ENCODE measurements at places on chromosomes 3 and 15. TPM values are rescaled to one million over a fixed set of nuclear protein-coding genes. Genes with fewer than 3 reads are reported as not detected.

GRCh38 chr15:93049914-93050578 is 39.0 kb downstream of the RGMA start:
- DNase-seq, result no peak

The ADAMTS7 gene
- 34.1 TPM for polyA plus RNA-seq

DNA sequence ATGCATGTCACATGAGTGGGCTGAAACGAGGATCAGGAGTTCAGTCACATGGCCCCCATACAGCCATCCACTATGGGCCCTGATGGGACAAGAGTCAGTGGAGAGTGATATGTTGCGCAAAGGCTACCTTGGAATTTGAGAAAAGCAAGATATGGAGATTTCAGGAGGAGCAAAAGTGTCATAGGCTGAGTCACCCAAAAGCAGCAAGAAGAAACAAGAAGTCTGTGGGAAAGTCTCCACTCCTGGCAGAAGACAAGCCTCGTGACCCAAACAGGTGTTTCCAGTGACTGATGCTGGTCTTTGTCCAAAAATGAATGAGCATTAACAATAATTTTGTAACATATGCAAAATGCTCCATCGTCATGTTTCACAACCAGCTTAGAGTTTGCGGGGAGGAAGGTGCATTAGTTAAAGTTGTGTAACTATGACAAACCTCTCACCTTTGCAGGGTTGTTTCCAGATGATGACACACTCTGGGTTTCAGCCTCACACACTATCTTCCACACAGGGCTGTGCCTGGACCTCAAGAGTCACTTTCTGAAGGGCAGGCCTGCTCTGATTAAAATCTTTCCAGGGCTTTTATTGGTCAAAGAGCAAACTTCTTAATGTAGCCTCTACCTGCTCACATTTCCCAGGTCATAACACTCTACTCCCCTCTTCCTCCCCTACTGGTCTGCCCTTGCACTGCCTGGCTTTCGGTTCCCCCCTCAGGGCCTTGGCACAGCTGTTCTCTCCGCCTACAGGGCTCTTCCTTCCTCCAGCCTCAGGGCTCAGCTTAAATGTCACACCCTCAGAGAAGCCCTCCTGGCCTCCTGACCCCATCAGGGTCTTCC is 3.9 kb upstream of the DNASE1L3 start:
- DNase-seq, result no peak

DNA sequence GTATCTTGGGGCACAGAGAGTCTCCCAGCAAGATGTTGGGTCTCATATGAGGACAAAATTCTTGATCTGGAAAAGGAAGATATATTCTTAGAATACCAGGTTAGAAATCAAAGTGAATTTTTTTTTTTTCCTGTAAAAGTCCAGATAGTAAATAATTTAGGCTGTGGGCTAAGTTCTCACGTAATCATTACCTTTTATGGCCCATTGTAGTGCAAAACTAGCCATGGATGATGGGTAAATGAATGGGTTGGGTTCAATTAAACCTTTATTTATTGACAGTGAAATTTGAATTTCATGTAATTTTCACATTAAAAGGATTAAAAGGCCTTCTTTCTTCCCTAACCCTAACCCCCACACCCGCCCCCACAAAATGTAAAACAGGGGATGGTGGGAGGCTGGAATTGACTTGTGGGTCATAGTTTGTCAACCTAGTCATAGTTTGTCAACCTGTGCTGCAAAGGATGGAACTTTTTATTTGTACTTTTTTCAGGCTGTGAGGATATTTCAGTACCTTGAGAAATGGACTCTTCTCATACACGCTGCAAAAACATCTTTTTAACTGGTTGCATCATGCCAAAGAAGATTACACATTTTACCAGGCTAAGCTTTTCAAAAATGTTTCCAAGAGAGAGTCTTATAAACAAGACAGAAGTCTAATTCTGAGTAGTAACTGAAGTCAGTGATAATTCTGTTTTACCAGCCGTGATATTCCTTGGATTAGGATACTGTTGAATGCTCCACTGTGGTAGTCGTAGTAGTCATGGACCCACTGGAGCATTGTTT is 138.8 kb downstream of the AKAP13 start:
- no peak for DNase-seq

GRCh38 chr3:149969940-149970715 is 567 bp downstream of the PFN2 start:
- peak; percentile 94 for DNase-seq

The ADAMTSL3 gene
- polyA plus RNA-seq, result 25.2 TPM

- DNase-seq, result no peak
These were observed 275.6 kb downstream of the ZNF621 start for GRCh38 chr3:40800343-40800742.

- no peak for DNase-seq
These were observed 9.4 kb downstream of the SLC6A20 start for GRCh38 chr3:45786801-45787495.

The GOLGA8R gene
- 9.7 TPM for polyA plus RNA-seq

DNA sequence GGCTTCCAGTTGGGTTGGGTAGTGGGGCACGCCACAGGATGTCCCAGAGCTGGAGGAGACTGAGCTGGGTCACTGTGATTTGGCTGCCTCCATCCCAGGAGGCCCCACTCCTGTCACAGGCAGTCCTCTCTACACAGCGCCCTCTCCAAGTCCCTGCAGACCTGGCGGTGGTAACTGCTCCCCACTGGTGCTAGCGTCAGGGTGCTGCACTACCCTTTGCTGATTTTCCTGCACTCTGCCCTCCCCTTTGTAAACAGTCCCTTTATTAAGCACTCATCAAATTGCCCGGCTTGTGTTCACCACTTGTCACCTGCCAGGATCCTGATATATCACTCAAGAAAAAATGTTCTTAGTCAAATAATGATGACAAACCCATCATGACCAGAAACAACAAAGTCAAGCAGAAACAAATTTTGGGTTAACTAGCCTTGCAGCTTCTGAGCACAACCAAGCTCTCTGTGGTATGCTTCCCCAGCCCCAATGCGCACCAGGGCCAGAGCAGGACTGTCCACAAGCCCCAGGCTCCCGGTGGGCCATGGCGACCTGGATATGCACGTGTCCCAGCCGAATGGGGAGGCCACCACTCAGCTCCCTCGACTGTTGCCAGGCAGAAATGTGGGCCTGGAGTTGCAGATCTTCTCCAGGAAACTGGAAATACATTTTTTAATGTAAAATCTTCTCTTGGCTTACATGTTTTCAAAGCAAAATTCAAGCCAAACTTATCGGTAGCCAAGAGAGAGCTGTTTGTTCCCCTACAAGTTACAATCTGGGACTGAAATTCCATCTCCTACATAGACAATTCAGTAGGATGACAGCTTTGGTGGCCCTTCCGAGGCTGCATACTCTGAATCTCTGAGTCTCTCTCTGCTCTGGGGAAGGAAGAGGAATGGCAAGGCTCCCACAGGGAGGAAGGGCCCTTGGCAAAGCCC is 24.5 kb downstream of the MEGF11 start:
- no peak for DNase-seq

The CYP1A2 gene
- 0.32 TPM for polyA plus RNA-seq

The COMMD2 gene
- polyA plus RNA-seq, result 57.4 TPM

GRCh38 chr3:142660383-142660782 is 63.5 kb upstream of the TRPC1 start:
- DNase-seq, result no peak

- DNase-seq, result no peak
These were observed 12.4 kb upstream of the USP13 start for GRCh38 chr3:179640469-179640868.

The LTK gene
- 3.7 TPM for polyA plus RNA-seq

The SPINT1 gene
- 57.8 TPM for polyA plus RNA-seq

Measured in right lung (tissue), 10 donors.